ENCODE measurements at places on chromosomes 1 and 21.

DNA sequence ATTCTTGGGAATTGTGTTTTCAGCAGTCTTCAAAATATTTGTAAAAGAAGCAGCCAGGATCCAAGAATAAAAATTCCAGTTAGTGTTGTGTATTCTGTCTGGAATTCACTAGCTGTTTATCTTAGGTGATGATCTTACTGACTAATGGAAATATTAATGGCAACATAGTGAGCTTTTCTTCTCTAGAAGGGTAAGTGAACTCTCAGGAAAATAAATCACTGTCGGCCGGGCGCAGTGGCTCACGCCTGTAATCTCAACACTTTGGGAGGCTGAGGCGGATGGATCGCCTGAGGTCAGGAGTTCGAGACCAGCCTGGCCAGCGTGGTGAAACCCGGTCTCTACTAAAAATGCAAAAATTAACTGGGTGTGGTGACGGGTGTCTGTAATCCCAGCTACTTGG lies 87.4 kb upstream of the KIF1B start:
- DNase-seq = no peak

- no peak for DNase-seq
Measured at GRCh38 chr1:38284953-38285352, 238.4 kb upstream of the POU3F1 start.

DNA sequence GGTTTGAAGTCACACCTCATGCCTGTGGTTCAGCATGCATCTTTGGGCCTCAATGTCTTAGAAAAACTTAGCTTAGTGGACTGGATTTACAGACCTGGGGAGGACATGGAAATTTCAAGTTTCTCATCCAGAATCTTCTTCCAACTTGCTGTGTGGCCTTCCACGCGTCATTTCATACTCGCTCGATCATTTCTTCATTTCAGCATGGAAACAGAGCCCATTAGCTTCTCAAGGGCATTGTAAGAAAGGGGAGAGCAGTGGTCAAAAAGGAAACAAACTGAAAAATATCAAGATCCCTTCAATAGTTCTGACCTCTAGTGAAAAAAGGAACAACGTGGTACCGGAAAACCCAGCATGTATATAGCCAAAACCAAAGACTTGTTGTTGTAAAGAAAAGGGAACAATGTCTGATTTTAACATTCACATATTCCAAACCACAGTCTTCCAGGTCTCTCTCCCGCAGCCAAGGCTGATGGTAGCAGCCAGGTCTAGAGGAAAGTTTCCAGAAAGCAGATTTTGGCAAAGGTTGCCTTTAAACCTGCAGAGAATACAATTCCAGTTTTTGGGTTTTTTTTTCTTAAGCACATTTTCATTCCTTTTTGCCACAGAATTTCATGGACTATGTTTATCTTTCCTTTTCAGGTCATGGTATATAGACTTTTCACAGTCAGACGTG lies 97.0 kb upstream of the CDC42BPA start:
- no peak for DNase-seq

DNA sequence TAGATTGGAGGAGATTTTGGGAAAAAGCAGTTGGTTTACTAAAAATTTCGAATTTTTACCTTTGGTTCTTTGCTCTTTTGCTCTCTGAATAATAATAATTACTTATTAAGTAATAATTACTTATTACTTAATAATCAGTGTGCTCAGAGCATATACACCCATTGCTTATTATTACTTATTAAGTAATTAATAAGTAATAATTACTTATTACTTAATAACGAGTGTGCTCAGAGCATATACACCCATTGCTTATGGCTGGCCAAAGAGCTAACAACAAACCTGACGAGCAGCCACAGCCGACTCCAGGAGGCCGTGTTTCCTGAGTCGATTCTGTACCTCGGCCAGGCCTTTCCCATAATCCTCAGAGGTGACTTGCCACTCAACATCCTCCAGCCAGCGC lies 20.5 kb downstream of the SPTA1 start:
- DNase-seq = no peak

- DNase-seq = no peak
Measured at GRCh38 chr1:225228871-225229303, 199.0 kb downstream of the LBR start.

DNA sequence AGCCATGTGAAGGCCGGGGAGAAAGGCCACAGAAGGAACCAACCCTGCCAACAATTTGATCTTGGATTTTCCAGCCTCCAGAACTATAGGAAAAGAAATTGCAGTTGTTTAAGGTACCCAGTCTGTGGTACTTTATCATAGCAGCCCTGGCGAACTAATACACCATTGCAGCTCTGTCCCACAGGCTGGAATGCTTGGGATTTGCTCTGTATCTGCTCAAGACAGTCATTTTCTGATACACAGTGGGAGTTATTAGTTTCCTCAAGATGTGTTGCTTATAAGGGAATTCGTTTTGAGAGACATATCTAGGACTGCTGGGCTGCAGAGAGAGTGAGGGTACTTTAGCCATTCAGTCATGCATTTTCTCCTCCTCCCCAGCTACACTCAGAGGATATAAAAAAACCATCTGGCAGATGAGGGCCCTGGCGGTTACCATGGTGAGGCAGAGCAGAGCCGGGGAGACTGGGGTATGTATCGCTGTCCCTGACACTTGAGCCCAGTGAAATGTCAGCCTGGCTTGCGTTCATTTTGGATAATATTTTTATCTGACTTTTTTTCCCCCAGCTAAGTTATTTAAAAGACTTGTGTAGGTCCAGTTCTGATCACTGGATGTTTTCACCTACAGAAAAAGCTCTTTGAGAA lies 104.6 kb downstream of the DIRAS3 start:
- no peak for DNase-seq

DNA sequence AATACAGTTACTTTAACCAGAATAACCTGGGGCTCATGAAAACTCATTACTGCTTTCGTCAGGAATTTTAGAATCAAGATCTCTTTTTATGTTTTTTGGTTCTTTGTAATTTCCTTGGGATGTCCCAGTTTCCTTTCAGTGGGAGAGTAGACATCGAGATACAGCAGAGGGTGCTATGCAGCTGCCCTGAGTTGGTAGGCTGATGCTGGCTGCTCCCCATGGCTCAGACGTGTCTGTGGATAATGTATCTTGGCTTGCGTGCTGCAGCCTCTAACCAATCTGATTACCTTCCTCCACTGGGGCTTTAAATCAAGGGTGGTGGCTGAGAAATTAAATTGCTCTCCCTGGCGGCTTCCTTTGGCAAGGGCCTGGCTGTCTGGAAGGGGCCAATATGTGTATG lies 253.7 kb downstream of the CACNA1E start:
- no peak for DNase-seq

GRCh38 chr21:26506956-26507355 lies 66.1 kb downstream of the CYYR1 start:
- no peak for DNase-seq

DNA sequence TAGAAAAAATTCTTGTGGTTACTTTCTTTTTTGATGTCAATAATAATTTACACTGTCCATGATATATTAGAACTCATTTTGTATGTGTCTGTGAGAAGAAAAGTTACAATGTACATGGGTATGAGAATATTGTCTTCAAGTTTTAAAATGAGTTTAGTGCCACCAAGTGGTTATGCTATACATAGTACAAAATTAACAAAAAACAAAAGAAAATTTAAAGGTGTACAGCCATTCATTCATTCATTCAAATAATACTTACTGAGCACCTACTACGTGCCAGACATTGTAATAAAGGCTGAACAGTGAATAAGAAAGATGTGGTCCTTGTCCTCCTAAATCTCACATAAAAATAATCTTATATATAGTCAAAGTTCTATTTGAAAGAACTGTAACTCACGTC lies 27.7 kb downstream of the UCHL5 start:
- DNase-seq = no peak

- DNase-seq = no peak
Measured at GRCh38 chr1:65393347-65393746, 27.1 kb upstream of the LEPR start.

- DNase-seq = no peak
Measured at GRCh38 chr1:99236756-99237155, 27.5 kb upstream of the PLPPR4 start.

- no peak for DNase-seq
Measured at GRCh38 chr1:184502161-184502560, 115.3 kb downstream of the C1orf21 start.

- DNase-seq = peak; percentile 87
Measured at GRCh38 chr1:20786253-20787028, 666 bp downstream of the HP1BP3 start.

DNA sequence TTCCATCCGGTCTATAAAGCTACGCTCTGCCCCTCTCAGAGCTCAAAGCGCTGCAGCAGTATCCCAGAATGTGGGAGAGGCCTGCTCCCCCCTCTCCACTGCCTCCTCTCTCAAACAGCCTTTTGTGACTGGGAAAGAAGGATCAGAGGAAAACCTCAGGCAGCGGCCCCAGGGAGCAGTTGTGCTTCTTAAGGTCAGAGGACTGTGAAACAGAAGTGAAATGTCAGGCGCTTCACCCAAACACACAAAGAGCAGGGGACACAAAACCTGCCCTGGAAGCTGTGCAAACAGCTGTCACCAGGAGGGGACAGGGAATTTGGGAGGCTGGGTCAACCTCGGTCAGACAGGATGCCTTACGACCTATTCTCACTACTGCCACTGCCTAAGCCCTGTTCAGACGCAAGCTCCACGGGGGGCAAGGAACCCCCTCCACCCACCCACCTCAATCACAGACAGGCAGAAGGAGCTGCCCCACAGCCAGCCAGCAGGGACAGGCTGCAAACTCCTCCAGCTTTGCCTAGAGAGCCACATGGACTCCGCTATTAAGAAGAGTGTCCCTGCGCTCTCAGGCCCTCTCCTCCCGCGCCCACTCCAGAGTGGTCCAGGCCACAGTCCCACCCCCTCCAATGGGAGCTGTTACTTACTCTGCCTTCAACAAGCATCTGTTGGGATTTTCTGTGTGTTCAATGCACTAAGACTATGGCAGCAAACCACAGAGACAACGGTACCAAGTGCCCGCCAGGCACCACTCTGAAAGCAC lies 14.6 kb downstream of the SSBP3 start:
- DNase-seq = no peak

DNA sequence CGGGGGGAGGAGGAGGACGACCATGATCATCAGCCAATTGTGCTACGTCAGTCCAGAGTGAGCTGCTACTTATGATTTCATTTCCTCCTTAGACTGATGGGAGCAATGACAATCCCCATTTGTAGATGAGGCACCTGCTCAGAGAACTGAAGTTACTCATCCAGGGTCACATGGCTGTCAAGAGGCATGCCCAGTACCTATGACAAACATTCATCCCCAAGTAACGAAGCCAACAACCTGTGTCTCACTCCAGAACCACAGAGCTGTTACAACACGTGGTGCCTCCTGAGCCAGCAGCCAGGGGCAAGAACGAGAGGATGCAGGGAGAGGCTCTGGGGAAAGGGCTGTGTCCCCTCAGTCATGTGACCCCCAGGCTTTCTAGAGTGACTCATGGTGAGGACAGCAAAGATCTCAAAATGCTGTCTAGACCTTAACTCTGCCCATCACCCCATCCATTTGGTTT lies 93.6 kb downstream of the SIM2 start:
- DNase-seq = no peak

DNA sequence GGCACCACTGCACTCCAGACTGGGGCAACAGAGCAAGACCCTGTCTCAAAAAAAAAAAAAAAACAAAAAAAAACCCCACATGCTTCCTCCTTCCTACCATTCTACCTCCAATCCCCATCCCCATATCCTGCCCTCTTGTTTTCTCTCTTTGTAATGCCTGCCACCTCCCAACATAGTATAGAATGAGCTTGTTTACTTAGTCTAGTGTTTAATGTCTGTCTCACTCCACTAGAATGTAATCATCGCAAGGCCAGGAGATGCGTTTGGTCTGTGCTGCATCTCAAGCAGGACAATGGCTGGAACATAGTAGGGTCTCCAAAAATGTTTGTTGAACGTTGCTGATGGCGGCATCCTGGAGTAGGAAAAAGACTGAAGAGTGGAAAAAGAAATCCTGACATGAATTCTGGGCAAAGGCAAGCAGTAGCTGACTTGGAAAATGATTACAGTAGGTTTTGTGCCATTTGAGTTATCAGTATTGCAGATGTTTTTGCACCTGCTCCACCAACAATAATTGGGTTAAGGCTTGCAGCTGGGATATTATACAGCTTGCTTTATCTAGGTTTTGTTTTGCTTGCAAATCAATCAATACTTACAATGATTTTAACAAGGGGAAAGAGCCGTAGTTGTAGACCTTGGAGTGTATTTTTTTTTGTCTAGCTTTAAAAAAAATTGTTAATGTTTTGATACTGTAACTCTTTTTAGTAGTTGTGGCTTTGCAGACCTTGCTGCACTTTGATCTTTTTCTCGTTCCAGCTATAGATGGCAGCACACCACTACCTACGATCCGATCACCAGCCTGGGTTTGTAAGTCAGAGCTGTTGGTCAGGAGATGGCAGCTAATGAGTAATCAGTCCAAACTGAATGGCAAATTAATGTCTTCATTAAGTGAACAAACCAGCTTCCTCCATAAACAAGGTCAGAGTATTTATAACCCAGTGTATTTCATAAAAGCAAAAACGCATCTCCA lies 62.4 kb downstream of the BACH1 start:
- no peak for DNase-seq

DNA sequence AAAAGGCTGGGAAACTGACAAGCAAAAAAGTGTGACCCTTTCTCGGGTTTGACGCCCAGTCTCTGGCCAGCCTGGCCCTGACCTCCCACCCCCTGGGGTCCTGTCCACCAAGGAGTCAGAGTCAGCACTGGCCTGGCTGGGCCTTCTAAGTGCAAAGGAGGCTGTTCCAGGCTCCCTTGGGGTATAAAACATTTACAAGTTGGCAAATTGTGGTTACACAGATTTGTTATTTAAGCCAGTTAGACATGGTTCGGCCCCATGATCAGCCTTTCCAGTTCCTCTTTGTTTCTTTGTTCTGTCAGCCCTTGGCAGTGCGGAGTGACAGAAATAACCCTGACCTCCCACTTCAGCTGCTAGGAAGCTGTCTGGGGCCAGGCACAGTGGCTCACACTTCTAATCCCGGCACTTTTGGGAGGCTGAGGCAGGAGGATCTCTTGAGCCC lies 161.6 kb upstream of the RAB4A start:
- DNase-seq = no peak

DNA sequence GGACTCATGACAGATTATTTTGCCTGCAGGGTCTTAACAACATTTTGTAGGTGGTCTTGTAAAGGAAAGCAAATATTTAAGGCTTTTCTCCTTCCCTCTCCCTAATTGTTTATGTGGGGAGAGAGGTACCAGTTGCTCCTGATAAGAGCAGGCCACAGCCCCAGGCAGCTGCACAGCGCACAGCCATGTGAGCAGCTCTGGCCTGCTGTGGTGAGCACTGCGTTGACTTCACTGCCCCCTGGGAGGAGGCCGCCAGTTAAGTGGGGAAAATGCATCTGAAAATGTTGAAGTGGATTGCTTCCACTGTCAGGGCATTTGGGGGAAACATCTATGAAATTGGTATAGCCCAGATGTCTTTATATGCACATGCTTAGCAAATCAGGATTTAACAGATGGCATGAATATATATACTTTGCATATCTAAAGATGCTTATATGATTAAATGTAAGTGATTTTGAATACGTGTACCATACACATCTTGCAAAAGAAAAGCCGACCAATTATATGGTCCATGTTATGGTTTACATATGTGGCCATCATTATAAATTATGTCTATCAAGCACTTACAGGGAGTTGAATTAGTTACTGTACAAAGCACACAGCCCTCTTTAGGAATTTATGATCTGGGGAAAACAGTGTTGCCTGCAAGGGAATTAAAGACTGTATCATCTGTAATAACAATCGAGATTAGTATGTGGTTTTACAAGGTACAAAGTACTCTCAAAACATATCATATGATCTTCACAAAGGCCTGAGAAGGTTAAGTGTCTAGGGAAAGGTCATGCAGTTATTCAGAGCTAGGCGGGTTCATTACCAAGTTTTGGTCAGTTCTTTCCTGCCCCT lies 132.1 kb downstream of the RHOU start:
- DNase-seq = no peak

GRCh38 chr1:204032642-204033235 lies 40.2 kb upstream of the SOX13 start:
- no peak for DNase-seq
